ENCODE measurements at places on chromosomes 11 and 22. TPM values are rescaled to one million over a fixed set of nuclear protein-coding genes. Genes with fewer than 3 reads are reported as not detected.

DNA sequence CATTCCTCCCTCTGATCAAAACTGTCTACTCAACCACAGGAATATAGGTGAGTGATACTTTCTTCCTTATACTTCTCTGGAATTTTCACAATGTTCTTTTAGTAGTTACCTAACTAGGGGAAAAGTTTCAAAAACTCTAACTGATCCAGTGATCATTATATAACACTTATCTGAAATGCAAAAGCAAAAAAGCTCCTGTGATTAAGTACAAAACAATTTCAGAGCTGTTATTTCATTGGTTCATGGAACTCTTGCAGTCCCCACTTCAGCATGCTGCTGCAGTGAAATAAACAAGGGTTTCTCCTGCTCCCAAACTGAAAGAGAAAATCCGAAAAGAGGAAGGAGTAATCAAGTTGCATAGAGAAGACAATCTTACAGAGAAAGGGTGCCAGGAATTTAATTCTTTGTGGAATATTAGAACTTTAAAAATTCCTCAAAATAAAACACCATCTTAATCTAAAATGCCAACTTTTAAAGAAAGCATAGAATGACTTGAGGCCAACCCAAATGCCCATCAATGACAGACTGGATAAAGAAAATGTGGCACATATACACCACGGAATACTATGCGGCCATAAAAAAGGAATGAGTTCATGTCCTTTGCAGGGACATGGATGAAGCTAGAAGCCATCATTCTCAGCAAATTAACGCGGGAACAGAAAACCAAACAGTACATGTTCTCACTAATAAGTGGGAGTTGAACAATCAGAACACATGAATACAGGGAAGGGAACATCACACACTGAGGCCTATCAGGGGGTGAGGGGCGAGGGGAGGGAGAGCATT lies 20.3 kb downstream of the PPP2R1B start:
- H3K4me1 ChIP-seq: no peaks in the 10 kb centered on the region
- no peaks in the 10 kb centered on the region for H3K36me3 ChIP-seq
- no peak for DNase-seq
- peak overlapping the region; percentile 71 for H3K27ac ChIP-seq
- no peaks in the 10 kb centered on the region for H3K27me3 ChIP-seq
- no peak overlapping the region for H3K4me3 ChIP-seq

Gene CRYBB2
- not detected for total RNA-seq

Gene TTC36
- total RNA-seq: not detected

GRCh38 chr11:109680127-109680526 lies 258.1 kb downstream of the C11orf87 start:
- H3K36me3 ChIP-seq: no peaks in the 10 kb centered on the region
- no peaks in the 10 kb centered on the region for H3K4me1 ChIP-seq
- no peaks in the 10 kb centered on the region for H3K27me3 ChIP-seq

- no peaks in the 10 kb centered on the region for H3K27me3 ChIP-seq
- no peak overlapping the region for H3K27ac ChIP-seq
- H3K4me1 ChIP-seq: no peaks in the 10 kb centered on the region
- H3K36me3 ChIP-seq: no peaks in the 10 kb centered on the region
- DNase-seq: no peak
Observed at GRCh38 chr22:37062702-37063381, 11.3 kb downstream of the KCTD17 start.

GRCh38 chr11:4185561-4185960 lies 91.0 kb downstream of the RRM1 start:
- H3K27ac ChIP-seq: no peak overlapping the region
- H3K4me3 ChIP-seq: no peak overlapping the region
- peaks cover 3% of the 10 kb centered on the region for H3K4me1 ChIP-seq
- H3K27me3 ChIP-seq: no peaks in the 10 kb centered on the region

Gene OR52N4
- total RNA-seq: not detected

GRCh38 chr11:31996159-31996881 lies 94.6 kb upstream of the RCN1 start:
- H3K4me1 ChIP-seq: no peaks in the 10 kb centered on the region
- no peak for DNase-seq
- no peaks in the 10 kb centered on the region for H3K27me3 ChIP-seq
- no peak overlapping the region for H3K4me3 ChIP-seq

DNA sequence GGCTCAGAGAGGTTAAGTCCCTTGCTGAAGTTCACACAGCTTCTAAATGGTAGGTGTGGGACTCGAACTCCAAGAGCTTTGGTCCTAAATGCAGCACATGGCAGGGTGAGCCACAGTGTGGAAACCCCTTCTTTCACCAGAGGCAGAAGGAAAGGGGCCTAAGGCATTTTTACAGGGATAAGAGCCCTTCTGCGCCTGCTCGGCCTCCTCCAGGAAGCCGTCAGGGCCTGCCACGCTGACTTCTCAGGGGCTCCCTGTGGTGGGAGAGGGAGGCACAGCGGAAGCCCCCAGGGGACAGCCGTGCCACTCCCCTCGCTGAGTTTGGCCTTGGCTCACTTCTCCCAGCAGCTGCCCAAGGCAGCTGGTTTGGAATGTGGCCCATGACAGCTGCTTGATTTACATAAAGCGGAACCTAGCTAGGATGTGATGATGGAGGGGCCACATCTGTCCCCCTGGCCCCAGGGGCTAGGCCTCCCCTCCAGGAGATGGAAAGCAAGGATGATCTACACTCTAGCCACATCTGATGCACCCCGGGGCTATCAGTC lies 35.4 kb downstream of the CD82 start:
- no peak overlapping the region for H3K4me3 ChIP-seq
- H3K4me1 ChIP-seq: peaks cover 6% of the 10 kb centered on the region
- DNase-seq: no peak
- no peaks in the 10 kb centered on the region for H3K27me3 ChIP-seq
- no peak overlapping the region for H3K27ac ChIP-seq

Gene CRYAB
- 67.1 TPM for total RNA-seq

- H3K4me3 ChIP-seq: no peak overlapping the region
- no peak overlapping the region for H3K27ac ChIP-seq
- H3K4me1 ChIP-seq: no peaks in the 10 kb centered on the region
- H3K36me3 ChIP-seq: no peaks in the 10 kb centered on the region
- DNase-seq: no peak
- no peaks in the 10 kb centered on the region for H3K27me3 ChIP-seq
Observed at GRCh38 chr11:99349151-99349673, 328.5 kb downstream of the CNTN5 start.

DNA sequence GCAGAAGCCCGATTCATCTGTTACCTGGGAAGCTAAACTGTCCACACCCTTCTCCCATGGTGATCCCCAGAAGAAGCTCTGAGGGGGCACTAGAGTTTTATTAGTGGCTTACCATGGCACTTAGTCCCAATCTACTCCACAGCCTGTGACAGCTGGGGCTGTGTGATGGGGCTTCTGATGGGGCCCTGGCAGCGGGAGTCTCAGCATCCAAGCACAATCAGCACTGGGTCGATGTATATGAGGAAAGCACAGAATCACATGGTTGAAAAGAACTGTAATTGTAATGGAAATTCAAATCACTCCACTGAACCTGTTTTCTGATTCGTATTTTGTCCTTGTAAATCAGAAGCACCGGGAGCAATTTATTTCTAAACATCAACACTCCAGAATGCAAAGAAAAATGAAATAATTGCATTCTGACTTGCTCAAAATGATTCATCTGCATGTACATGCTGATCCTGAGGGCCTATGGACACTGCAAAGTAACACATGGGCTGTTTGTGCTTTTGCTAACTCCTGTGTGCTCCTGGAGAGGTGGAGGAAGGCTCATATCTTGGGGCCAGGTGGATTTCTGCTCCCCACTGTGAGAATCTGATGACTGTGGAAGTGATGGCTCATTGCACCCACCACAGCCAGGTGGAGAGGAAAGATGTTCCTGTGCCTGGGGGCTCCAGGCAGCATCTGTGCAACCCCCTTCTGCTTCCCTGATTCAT lies 203.0 kb downstream of the KIRREL3 start:
- no peak for DNase-seq
- no peak overlapping the region for H3K4me3 ChIP-seq
- H3K36me3 ChIP-seq: no peaks in the 10 kb centered on the region
- no peaks in the 10 kb centered on the region for H3K27me3 ChIP-seq
- no peak overlapping the region for H3K27ac ChIP-seq
- H3K4me1 ChIP-seq: no peaks in the 10 kb centered on the region

GRCh38 chr22:30196880-30197336 lies 49.7 kb downstream of the LIF start:
- H3K27me3 ChIP-seq: no peaks in the 10 kb centered on the region
- H3K27ac ChIP-seq: peak overlapping the region; percentile 72
- H3K4me1 ChIP-seq: no peaks in the 10 kb centered on the region
- no peak for DNase-seq
- no peaks in the 10 kb centered on the region for H3K36me3 ChIP-seq

Gene FAU
- 1,019 TPM for total RNA-seq

DNA sequence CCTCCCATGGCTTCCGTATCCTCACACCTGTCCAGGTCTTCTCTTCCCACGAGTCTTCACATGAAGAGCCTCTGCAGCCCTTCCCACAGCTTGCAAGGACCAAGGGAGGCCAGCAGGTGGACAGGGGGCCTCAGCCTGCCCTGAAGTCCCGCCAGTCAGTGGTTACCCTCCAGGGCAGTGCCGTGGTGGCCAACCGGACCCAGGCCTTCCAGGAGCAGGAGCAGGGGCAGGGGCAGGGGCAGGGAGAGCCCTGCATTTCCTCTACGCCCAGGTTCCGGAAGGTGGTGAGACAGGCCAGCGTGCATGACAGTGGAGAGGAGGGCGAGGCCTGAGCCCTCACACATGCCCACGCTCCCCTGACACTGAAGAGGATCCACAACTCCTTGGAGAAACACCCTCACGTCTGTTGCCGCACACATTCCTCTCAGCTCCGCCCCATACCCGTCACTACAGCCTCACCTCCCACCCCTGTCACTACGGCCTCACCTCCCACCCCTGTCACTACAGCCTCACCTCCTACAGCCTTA lies 8.3 kb downstream of the SSH3 start:
- no peak overlapping the region for H3K27ac ChIP-seq
- no peak overlapping the region for H3K4me3 ChIP-seq
- no peak for DNase-seq
- no peaks in the 10 kb centered on the region for H3K4me1 ChIP-seq
- H3K27me3 ChIP-seq: no peaks in the 10 kb centered on the region
- H3K36me3 ChIP-seq: no peaks in the 10 kb centered on the region

DNA sequence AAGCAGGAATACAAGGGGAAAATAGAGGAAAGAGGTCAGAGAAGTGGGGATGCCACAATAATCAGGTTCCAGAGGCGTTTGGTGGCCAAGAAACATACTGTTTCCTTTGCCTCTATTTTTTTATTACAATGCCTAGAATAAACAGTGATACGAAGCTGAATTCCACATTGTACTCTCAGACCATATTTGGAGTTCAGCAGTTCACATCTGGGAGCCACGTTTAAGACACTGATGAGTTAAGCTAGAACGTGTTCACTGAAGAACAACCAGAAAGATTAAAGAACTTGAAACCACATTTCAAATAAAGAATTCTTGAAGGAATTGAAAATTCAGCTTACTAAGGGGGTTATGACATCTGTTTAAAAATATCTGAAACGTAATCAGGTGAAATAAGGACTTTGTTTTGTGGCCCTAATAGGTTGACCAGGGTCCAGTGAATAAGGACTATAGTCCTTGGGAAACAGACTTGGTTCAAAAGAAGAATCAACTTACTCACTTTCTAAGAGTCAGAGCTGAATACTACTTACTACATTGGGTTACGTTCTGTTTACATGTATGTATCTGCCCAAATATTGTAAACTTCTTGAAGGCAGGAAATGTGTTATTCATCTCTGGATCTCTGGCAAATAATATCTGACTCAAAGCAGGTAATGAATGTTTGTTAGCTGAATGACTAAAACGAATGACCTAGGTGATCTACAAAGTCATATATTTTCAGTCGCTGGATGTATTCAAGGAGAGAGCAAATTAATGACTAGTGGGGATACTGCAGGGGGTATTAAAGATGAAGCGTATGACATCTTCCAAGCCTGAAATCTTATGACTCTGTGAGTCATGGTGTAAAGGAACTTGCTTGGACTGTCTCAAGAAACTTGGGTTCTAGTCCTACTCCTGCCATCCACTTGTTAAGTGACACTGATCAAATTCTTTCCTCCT lies 247.0 kb upstream of the NARS2 start:
- no peaks in the 10 kb centered on the region for H3K27me3 ChIP-seq
- no peaks in the 10 kb centered on the region for H3K4me1 ChIP-seq
- H3K27ac ChIP-seq: no peak overlapping the region
- DNase-seq: no peak

DNA sequence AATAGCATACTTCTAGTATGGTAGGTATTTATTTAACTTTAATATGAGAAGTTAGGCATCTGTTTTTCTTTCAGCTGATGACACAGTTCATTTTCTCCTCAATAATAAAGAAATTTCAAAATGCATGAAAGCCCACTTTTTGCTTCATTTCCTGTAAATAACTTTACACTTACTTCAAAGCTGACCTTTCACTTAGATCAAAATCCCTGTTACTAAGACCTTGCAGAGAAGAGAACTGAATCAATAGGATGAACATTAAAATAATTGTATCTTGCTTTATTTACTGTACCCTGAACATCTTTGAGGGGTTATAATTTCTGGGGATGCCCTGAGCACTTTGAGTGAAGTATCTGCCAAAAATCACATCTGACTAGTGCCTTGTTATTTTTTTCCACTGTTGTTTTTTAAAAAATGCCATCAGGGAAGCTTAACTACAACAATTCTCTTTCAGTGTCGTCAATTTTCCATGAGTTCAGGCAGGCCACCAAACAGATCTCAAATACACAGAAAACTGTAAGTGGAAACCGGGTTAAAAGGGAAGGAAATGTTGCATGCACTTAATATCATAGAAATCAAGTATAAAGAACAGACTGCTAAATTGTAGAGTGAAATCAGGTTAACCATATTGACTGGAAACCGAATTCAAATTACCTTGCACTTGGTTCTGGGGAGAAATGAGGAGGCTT lies 206.2 kb downstream of the MAML2 start:
- no peaks in the 10 kb centered on the region for H3K27me3 ChIP-seq
- no peaks in the 10 kb centered on the region for H3K36me3 ChIP-seq
- peak overlapping the region; percentile 0 for H3K27ac ChIP-seq
- no peak for DNase-seq
- H3K4me3 ChIP-seq: no peak overlapping the region
- no peaks in the 10 kb centered on the region for H3K4me1 ChIP-seq

Gene SCN4B
- 2.9 TPM for total RNA-seq

Gene MAJIN
- total RNA-seq: not detected

GRCh38 chr11:22508665-22509064 lies 117.0 kb downstream of the FANCF start:
- H3K4me1 ChIP-seq: no peaks in the 10 kb centered on the region
- H3K27me3 ChIP-seq: no peaks in the 10 kb centered on the region
- no peak overlapping the region for H3K4me3 ChIP-seq
- no peaks in the 10 kb centered on the region for H3K36me3 ChIP-seq
- no peak for DNase-seq

Gene BTBD18
- not detected for total RNA-seq

Gene TLCD5
- 11.0 TPM for total RNA-seq

Gene CCDC90B
- total RNA-seq: 65.7 TPM

Gene ISX
- total RNA-seq: not detected

DNA sequence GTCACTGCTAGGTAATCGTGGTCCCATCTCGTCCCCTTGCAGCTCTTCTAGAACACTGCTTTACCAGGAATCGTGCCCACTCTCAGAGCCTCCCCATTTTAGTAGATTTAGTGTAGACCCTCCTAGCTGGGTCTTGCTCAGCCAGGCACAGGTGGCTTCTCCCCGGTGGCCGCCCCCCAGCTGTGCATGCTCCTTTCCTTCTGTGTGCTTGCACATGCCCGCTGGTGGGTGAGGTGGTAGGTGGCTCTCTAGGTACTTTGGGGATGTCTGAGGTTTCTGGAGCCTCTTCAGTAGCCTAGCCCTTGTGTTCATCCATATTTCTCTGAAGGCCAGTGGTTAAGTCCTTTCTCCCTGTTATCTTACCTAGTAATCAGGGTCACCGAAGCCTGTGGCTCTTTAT lies 5.6 kb downstream of the TUB start:
- peaks cover 15% of the 10 kb centered on the region for H3K4me1 ChIP-seq
- no peak for DNase-seq
- H3K4me3 ChIP-seq: no peak overlapping the region
- peak overlapping the region; percentile 7 for H3K27ac ChIP-seq

Data from uterus (tissue), 4 donors.